Stimulated activated CD8-positive, alpha-beta memory T cell treated with anti-CD3 and anti-CD28 coated beads, Interleukin-4, amount 100 ng/mL, for 1 hour (primary cell): ENCODE measurements at places on chromosomes 12 and 14.
A peak's percentile ranks its signal among the peaks of the same experiment; 100 is the strongest.

- no peak for DNase-seq
Measured at GRCh38 chr12:13970803-13971202, 10.6 kb downstream of the GRIN2B start.

DNA sequence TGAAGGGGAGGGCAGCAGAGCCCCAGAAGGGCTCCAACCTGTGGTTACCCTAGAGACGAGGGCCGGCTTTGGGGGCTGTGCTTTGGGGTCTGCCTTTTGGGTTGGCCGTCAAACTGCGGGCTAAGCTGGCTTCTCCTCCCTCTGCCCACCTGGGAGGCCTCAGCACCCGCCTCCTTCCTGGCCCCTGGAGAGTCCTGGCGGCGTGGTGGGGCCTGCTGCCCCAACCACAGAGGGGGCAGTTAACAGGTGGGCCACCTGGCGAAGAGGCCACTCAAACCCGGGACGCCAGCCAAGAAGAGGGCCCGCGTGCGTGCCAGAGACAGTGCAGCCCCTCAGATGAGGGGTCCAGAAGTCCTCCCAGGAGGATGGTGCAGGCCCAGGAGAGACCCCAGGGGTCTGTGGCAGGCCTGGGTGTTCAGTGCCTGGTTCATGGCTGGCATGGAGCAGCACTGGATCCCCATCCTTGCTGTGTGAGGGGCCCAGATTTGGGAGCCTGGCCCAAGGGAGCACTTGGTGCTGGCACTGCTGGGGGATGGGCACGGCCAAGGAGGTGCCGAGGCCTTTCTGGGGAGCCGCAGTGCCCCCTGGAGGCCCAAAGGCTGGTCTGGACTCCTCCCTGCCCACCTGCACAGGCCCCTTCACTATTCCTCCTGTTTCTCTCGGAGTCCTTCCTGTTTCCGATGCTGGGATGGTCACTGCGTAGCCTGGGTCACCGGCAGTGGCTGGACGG is 48.8 kb downstream of the LRCOL1 start:
- DNase-seq = no peak

- DNase-seq = no peak
Measured at GRCh38 chr14:101589486-101590015, 28.3 kb downstream of the DIO3 start.

DNA sequence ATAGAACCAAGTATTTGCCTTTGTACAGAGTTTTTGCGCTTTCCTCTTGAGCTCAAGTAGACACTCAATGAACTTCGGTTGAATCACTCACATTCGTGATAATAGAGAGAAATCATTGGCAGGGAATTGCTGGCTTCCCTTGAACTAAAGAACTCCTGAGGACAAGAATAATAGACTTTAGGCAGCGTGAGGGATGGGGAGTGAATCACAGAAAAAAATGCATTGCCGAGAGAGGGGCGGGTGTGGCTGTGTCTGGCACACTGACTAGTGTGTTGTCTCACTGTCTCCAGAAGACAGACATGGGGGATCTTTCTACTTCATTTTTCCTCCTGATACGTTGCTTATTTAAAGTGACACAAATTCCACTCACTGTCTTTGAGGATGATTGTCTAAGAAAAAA is 805.2 kb downstream of the BCL11B start:
- DNase-seq = no peak

GRCh38 chr12:62860501-62861411 is 74.2 kb downstream of the PPM1H start:
- DNase-seq = no peak

GRCh38 chr14:63840981-63841380 is 11.8 kb upstream of the SYNE2 start:
- peak; percentile 34 for DNase-seq

DNA sequence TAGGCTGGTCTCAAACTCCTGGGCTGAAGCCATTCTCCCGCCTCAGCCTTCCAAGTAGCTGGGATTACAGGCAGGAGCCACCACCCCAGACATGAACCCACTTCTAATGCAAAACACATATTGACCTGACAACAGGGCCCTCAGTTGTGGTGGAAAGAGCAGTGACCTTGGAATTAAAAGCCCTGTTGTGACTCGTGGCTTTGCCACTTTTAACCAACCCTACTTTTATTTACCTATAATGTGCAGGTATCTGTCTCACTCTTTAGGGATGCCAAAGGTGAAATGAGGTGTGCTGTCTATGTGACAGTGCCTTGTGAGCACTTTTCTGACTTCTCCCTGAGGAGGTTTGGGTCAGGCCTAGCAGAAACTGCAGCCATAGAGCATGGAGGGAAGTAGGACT is 132.8 kb upstream of the DNM1L start:
- DNase-seq = no peak

GRCh38 chr12:27085654-27086053 is 3.3 kb upstream of the C12orf71 start:
- DNase-seq = no peak

DNA sequence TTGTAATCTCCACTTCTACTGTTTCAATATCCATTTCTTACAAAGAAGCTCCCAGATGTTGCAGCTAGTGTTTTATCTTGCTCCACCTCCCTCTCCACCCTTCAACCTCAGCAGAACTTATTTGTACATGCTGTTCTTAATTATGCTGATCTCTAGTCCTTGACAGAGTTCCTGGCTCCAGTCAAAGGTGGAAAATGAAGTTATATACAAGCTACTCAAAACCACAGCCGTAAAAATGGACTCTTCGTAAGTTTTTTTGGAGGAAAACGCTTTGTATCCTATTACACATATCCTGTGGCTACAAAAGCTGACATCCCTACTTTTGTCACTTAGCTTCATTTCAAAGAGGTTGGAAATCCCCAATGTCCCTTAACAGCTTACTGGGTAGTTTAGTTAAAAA is 1.3 kb downstream of the CLEC1A start:
- DNase-seq = no peak

DNA sequence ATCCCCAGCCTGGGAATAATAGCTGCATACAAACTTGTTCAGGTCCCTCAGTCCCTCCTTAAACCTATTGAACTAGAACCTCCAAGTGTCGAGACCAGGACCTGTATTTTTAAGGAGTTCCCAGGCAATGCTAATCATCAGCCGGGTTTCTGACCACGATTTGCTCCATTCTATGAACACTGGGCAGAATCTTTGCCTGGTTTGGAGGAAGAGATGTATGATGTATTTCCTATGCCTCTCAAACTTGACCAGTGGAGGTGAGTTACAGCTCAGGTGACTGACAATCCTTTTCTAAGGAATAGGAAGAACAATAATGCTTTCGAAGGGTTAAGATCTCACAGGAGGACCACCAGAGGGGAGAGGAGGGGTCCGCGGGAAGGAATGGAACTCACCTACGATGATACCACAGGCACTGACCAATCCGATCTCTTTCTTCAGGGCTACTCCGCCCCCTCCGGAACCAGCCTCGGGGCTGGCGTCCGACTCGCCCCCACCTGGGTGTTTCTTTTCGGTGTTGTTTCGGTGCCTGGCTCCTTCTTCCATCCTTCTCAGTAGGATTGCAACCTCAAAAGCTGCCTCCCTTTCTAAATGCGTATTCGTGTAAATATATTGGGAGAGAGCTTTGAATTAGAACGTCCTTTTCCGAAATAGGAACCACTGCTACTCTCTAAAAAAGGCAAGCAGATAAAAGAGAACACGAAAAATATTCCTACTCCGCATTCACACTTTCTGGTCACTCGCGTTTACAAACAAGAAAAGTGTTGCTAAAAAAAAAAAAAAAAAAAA is 895 bp downstream of the SLC7A8 start:
- DNase-seq = no peak

- DNase-seq = no peak
Measured at GRCh38 chr12:31346267-31346666, 20.3 kb upstream of the SINHCAF start.

GRCh38 chr14:99663386-99664057 is 18.6 kb downstream of the HHIPL1 start:
- DNase-seq = no peak

DNA sequence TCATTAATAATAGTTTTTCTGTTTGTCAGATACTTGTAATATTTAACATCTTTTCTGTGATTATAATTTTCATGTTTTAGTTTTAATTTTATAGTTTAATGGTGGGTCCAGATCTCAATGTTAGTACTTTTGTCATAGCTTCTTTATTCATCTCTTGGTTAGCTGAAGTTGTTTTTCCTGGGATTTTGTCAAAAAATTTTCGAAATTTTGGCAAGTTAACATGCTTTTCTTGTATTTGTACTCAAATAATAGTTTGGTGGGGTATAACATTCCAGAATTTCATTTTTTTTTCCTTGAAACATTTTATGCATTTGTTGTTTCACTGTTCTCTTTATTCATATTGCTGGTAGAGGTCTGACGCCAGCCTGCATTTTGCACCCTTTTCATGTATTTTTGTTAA is 45.5 kb downstream of the KTN1 start:
- no peak for DNase-seq

DNA sequence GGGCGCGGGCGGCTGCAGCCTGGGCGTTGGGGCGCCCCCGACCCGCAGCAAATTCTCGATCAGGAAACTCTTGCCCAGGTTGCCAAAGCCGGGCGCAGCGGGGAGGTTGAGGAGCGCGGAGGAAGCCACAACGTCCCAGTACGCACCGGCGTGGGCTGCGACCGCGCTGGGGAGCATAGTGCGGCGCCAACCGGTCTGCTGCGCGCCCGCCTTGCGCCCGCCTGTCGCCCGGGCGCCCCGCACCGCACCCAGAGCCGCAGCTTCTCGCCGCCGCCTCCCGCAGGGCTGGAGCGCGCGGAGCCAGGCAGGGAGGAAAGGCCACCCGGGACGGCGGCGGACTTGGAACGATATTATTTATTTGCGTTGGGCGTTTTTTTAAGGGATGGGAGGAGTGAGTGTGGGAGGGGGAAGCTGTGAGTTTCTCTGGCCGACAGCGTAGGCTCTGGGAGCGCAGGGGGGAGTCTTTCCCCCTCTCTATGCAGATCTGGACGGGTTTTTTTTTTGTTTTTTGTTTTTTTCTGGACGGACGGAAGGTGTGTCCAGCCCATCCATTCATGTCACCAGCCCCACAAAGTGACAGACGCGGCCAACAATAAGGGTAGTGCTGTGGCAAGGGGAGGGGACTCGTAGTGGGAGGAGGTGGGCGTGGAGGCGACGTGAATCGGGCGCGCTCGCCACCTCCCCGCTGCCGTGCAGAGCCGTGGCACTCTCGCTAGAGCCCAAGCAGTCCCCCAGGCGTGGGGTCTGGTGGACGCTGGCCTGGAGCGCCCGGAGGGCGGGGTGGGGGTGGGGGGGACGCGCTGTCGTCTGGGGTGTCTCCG is at the start of gene DBX2:
Gene DBX2 (minus strand): TSS at position 349 of the 821 bp plus-strand sequence. CDS start 172 bp downstream, at position 177.
- DNase-seq = no peak

DNA sequence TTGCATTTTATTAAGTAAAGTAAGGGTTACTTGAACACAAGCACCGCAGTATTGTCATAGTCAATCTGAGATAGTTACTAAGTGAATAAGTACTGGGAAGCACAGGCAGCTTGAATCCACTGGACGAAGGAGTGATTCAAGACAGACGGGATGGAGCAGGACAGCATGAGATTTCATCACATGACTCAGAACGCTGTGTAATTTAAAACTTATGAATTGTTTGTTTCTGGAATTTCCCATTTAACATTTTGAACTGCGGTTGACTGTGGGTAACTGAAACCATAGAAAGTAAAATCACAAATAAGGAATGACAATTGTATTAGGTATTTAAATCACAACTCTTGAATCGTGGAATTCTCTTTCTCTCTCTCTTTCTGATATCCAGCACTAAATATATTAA is 1630.4 kb upstream of the SEL1L start:
- DNase-seq = no peak

GRCh38 chr12:11581179-11581755 is 68.2 kb upstream of the ETV6 start:
- peak; percentile 52 for DNase-seq

DNA sequence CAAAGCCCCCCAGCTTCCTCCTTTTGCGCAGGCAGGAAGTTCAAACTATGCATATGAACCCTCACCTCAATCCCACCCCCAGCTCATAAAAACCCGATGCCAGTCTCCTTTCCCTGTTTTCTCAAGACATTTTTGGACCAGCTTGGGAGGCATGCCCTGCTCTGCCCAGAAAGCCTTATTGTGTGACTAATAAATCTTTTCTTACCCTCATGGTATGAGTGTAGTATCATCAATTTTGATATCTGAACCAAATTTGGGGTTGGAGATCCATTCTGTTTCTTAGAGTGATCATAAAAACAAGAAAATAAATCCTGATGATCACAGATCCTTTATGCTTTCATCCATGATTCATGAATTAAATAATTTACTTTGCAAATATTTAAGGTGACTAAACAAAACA is 128.5 kb downstream of the ALG10B start:
- no peak for DNase-seq

DNA sequence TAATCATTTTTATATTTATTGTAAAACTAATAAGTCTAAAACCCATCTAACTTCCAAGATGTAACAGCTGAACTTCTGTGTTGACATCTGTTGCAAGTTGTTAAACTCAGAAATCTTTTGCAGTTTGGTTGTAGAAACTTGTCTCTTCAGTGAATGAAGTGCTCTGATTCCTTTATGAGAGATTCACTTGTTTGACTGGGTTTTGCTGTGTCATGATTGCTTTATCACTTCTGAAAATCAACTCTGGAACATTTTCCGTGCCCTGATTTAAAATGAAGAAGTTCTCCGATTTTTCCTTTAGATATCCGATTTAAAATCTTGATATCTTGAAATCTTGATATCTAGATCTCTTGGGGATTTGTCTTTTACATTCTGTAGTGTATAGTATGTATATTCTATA is 65.1 kb downstream of the DIP2B start:
- no peak for DNase-seq

DNA sequence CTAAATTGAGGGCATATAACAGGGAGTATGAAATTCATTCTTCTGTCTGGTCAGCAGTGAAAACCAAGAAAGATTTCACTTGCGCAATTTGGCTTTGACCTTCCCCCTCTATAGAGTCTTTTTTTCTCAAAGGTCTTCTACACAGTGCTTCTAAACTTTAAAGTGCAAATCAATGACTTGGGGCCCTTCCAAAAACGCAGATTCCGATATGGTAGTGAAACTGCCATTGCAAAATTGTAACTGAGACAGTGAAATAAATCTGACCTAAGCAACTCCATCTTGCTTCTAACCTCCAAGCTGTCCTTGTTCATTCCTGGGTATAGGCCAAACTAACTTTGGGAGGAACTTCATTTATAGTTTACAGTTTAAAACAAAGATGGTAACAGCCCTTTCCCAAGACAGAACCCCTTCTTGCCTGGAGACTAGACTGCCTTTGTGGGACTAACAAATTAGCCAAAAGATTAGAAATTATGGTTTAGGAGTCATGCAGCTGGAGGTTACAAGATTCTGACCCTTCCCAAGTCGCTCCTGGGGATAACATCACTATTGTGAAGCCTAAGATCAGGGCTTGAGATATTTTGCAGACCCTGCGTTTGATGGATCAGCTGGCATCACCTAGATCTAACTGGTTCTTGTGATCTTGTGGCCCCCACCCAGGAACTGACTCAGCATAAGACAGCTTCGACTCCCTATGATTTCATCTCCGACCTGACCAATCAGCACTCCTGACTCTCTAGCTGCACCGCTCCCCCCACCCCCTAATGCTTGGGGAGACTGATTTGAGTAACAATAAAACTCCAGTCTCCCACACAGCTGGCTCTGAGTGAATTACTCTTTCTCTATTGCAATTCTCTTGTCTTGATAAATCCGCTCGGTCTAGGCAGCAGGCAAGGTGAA is 5.0 kb downstream of the SLC25A21 start:
- no peak for DNase-seq
